Activated naive CD4-positive, alpha-beta T cell (primary cell): ENCODE measurements at places on chromosomes 7 and 10.

DNA sequence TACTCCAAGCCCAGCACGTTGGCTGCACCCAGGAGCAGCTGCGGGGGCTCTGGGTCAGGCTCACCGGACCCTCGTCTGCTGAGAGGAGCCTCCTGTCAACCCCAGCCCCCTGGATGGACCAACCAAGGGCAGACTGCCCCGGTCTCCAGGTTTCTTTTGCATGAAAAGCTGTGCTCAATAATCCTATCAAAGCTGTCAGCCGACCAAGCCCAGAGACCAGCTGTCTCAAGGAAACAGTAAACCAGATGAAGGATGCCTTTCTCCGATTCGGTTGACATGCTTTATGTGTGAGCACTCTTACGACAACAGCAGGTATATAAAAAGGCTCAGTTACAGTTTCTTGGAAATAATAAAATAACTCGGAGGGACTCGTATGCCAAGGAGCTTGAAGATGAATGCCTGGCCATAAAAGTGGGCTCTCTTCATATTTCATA lies 71.6 kb upstream of the BAIAP2L1 start:
- no peak for DNase-seq

GRCh38 chr10:11280187-11280932 lies 262.7 kb downstream of the CELF2 start:
- no peak for DNase-seq

DNA sequence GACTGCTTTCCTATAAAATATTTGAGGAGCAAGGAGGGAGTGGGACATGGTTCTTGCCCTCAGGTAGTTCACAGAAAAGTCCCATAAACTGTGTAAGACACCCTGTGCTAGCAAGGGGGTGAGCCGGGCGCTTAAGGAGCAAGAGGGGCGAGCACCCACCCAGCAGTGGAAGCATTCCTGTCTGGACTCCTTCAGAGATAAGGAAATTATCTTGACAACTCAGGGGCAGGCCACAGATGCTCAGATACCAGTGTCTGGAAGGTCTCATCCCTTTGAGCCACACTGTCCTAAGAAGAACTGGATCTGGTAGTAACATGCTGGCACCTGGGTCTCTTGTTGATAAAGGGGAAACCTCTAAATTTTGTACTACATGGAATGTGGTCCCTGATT lies 54.1 kb downstream of the DAGLB start:
- no peak for DNase-seq

GRCh38 chr7:85023066-85023712 lies 163.7 kb downstream of the SEMA3D start:
- DNase-seq, result no peak

- DNase-seq, result no peak
Measured at GRCh38 chr10:14491811-14492210, 161.1 kb upstream of the FRMD4A start.

DNA sequence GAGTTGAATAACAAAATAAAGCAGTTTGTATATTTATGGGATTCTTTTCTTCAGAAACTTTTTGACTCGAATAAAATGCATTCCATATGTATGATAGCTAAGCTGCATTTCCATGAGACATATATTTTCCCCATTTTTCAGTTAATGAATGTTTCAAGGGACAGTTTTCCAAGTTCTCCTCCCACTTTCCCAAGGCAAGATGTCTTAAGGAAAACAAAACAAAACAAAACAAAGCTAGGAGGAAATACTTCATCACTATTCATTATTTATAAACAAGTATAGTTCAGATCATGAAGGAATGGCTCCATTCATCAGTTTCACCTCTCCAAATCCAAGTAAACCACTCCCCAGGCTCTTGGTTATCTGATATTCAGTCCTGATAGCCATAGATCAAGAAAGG lies 261.0 kb downstream of the WDR11 start:
- DNase-seq, result no peak

DNA sequence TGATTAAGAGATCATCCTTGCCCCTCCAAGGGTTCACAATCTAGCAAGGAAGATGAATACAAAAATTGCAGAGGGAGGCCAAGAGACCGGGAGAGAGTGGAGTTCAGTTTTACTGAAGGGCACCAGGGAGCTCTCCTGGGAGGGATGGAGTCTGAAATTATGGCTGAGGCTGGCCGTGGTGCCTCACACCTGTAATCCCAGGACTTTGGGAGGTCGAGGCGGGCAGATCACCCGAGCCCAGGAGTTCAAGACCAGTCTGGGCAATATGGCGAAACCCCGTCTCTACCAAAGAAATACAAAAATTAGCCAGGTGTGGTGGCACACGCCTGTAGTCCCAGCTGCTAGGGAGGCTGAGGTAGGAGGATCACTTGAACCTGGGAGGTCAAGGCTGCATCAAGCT lies 51.4 kb upstream of the MXI1 start:
- DNase-seq, result no peak

- no peak for DNase-seq
Measured at GRCh38 chr7:133795068-133795665, 332.0 kb upstream of the LRGUK start.

- DNase-seq, result no peak
Measured at GRCh38 chr7:43170571-43170970, 58.1 kb downstream of the HECW1 start.

DNA sequence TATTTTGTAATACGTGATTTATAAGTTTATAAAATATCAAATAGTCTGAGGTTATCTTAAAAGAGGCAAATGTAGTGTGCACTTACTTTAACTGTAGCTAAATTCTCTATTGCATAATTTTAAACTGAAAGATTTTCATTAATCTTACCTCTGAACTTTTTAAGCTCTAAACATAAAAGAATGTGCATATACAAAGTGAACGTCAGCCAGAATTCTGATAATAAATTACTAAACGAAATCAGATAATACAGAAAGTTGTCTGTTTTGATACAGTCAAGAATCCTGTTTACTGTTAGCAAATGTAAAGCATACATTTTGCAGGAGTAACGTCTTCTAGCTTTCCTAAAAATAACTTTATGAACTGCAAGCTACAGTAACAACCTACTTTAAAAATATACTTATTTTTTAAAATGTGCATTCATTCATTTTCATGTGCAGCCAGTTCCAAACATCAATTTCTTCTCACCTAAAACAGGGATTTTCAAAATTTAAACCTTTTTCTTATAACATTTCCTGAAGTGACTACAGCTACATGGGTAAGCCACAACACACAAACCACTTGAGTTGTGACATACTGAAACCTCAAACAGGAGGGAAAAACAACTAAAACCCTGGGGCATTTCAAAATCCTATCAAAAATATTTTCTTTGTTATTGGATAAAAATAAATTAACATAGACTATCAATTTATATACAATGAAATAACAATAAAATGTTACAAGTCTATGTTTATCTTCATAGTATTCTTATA lies 92.7 kb downstream of the RNLS start:
- DNase-seq, result no peak

DNA sequence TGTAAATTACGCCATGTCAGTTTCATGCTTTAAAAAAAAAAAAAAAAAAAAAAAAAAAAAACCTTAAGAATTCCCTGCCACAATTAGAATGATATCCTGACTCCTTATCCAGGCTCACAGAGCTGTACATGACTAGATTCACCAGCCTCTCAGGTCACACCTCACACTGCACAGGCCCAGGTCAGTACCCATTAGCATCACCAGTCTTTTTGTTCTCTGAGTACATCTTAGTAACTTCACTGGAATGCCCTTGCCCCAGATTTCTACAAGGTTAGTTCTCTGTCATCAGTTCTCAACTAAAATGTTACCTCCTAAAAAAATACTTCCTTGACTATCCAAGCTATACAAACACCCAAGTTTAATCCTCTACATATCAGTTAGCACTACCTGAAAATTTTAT lies 211.0 kb downstream of the LRRN3 start:
- DNase-seq, result no peak

GRCh38 chr7:158313931-158314330 lies 273.7 kb downstream of the PTPRN2 start:
- no peak for DNase-seq

- DNase-seq, result no peak
Measured at GRCh38 chr7:116708861-116709260, 36.9 kb downstream of the MET start.

GRCh38 chr10:18254086-18254485 lies 113.9 kb downstream of the CACNB2 start:
- DNase-seq, result no peak

DNA sequence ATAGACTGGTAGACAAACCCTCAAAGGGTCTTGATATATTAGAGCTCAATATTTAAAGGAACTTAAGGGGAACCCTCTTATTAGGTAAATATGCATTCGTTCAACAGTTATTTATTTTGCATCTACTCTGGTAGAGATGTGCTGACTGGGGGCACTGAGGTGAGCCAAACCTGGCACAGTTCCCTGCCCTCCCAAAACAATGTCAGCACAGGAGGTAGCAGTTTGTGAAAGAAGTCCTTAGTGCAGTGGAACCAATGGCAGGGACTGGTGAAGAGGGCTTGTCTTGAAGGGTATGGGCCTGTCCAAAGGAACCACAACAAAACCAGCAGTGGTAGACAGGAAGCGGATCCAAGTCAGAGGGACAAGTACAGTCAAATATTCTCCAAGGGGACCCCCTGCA lies 32.6 kb upstream of the GPAM start:
- DNase-seq, result no peak

DNA sequence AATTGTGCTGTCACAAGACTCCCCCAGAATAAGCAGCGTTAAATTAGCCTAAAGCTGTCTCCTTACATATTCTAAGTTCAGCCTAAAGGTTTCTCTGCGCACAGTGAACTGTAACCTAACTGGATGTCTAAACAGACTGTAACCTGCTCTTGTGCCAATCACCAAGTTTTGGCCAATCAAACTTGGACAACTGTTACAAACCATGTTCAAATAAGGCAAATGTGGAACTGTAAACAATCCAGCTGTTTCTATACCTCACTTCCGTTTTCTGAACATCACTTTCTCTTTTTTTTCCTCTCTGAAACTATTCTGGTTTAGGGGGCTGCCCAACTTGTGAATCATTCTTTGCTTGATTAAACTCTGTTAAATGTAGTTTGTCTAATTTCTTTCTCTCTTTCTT lies 252.2 kb upstream of the HABP2 start:
- DNase-seq, result no peak

DNA sequence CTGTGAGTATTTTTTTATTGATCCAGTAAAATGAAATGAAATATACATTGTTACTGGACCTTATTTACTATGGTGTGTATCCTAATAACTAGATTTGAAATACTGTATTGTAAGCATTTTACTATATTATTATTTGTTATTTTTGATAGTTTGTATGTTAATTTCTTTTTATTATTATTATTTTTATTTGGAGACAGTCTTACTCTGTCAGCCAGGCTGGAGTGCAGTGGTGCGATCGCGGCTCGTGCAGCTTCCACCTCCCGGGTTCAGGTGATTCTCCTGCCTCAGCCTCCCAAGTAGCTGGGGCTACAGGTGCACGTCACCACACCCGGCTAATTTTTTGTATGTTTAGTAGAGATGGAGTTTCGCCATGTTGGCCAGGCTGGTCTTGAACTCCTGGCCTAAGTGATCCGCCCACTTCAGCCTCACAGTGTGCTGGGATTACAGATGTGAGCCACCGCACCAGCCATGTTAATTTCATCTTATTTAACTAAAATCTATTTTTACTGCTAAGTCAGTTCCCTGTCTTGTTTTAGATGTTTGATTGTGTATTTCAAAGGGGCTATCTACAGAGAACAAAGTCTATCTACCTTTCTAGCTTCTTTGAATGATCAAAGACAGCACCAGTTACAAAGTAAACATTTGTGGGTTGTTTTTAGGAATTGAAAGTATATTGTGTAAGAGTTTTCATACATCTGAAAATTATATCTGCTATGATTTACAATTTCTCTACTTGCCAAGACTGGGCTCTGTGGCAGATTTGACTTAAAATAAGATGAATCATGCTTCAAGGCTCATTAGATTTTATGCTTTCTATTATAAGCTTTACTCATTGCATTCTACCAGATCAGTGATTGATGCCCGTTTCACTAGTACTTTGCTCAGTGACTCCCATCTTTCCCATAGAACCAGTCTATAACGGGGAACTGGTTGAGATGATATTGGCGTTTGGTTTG lies 41.6 kb downstream of the CDC123 start:
- DNase-seq, result no peak

DNA sequence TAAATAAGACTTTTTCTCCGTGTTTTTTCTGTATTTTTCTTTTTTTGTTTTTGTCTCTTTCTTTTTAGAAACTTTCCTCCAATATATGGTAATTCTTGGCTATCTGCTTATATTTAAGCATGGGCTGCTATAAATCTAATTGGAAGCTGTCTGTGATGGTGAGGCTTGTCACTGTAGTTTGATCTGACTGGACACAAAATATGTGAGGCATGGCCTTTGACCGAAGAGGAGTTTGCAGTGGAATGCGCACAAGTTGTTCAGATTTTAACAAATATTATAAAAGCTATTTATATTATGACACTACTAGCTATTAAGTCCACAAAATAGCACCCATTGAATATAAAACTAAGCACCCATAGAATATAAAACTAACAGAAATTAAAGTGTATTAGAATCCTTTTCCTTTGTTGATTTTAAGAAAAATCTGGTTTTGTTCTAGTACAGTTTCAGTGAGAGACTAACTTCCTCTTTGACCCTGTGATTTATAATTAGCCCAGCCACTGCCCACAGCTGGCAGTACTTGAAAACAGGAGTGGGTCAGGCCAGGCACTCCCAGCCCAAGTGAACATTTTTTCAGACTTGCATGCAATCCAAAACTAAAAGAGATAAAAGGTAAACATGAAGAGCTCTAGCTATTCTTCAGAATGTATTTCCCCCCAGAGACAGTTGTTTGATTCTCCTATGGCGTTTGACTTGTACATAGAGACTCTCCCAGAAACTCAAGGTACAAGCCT lies 69.9 kb upstream of the FGL2 start:
- no peak for DNase-seq

DNA sequence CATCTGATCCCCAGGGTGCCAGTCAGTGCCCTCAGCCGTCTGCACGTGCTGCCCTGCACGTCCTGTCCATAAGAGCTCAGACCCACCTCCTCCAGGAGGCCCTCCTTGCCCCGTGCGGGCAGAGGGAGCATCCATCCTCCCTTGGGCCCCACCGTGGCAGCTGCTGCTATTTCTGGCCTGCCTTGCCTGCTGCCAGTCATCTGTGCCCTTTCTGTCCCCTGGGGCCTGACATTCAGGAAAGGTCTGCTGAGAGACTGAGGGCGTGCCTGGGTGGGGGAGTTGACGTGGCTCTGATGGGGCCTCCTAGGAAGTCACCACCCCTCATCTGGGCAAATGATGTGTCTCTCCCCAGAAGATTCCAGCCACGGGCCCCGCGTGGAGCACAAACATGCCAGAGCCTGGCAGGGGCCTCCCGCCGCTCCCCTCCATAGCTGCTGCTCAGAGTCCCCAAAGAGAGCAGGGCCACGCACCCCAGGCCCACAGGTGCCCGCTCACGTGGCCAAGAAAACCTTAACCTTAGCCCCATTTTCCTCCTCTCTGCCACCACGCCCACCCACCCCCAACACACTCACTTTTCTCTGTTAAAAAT lies 21.8 kb downstream of the DPYSL4 start:
- DNase-seq, result no peak

DNA sequence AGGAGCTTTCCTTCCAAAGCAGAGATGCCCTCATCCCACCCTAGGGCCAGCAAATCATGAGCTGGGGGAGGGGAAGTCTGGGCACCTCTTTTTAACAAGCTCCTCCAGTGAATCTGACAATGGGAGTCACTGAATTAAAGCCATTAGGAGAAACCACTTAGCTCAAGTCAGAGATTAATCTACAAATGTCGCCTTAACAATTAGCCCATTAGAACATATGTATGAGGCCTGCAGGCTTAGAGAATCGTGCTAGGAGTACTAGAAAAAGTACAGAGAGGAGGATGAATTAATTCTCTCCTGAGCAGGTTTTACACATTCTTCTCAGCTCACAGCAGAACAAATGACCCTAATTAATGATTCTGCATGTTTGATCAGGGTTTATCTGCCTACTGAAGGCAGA lies 381.3 kb downstream of the KCNMA1 start:
- no peak for DNase-seq

- DNase-seq, result no peak
Measured at GRCh38 chr10:124716369-124716768, 27.8 kb downstream of the FAM53B start.
